ENCODE measurements at places on chromosomes 2 and 18. TPM values are rescaled to one million over a fixed set of nuclear protein-coding genes. Genes with fewer than 3 reads are reported as not detected.

DNA sequence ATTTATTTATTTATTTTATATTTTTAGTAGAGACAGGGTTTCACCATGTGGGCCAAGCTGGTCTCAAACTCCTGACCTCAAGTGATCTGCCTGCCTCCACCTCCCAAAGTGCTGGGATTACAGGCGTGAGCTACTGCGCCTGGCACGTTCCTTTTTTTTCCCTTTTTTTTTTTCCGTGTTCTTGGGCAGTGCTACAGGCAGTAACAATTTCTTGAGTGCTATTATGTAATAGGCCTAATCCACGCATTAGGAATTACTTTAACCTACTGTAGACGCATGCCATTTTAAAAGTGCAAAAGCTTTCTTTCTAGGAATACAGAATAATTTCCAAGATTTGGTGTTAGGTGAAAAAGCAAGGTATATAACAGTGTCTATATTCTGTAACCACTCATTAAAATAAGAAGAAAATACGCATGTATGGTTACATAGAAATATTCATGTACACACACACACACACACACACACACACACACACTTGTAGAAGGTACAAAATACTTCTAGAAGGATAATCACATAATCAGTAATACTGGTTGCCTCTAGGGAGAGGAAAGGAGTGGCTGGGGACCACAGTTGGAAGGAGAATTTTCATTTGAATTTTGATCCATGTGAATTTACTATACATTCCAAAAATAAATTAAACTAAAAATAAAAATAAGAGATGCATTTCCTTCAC is 92.3 kb downstream of the METTL8 start:
- DNase-seq: no peak

The AFF3 gene
- 5.6 TPM for total RNA-seq

- no peak for DNase-seq
These were observed 80.8 kb downstream of the COLEC12 start for GRCh38 chr18:419541-420175.

DNA sequence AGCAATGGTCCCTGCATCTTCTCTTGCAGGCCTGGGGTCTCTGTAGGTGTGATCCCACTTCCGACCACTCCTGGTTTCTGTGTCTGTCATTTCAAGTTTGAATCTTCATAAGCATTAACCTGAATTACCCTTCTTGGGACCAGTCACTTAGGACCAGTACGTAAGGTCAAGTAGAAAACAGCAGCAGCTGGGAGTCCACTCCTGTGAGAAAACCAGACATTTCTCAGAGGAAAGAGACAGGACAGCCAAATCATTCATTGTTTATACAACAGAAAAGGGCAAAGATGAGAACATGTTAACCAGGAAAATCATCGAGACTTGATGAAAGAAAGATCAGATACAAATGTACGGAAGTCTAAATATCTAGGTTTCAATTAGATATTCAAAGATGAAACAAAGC is 163.0 kb downstream of the MREG start:
- no peak for DNase-seq

DNA sequence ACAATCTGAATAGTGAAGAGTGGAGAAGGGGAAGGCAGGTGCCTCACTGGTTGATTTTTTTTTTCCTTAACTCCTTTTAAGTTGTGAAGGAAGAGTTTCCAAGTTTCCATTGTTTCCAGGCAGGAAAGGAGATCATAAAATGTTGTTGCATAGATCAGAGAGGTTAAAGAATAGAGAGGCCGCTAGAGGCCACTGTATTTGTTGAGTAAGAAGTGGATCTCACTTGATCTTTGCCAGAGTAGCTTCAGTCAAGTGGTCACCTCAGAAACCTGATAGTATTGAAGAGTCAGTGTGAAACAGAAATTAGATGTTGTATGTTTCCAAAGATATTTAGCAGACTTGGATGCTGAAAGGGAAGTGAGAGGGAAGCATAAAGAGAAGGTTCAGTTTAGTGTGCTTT is 17.6 kb downstream of the CTNNA2 start:
- no peak for DNase-seq

- DNase-seq: no peak
These were observed 6.8 kb downstream of the THUMPD2 start for GRCh38 chr2:39772086-39772811.

DNA sequence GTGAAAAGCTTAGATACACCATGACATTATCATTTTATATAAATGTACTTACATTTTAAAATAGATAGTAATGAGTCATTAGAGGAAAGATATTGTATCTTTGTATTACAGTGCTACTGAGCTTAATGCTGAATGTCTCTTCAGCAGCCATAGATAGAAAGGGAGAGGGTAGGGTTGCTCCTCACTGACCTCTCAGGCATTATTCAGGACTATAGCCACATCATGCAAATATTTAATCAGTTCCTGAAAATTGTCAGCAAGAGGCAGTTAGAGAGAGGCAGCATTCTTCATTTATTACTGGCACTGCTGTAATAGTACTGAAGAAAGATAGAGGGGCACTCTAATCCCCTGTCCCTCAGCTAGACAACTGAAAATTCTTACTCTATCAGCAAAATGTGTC is 242.0 kb upstream of the TANK start:
- DNase-seq: no peak

DNA sequence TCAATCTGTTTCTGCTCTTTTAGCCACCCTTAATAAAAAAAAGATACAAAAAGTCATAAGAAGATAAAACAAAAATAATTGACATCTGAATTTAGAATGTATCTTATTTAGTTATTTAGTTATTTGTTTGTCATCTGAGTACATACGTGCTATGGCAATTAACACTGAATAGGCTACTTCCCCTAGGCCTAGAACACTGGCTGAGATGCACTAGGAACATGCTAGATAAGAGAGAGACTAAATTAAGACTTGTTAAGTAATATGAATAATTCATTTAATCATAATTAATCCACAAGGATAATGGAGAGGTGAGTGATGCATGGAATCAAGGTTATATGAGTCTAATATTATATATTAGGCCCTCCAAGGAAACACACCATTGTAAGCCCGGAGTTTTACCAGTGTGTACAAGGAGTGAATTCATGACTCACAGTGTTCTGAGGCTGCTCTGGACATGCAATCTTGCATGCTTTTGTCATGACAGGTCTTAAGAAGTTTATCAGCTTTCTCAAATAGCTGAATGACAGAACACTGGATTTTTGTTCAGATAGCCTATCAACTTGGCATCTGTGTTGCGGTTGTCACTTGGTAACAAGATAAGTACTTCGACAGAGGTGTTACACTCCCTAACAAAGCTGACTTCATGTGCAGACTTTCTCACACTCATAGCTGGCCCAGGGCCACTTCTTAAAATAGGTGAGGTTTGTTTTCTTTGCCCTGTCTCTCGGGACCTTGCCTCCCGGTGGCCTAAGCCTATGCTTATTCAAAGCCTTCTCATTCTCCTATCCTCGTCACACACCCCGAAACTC is 5.0 kb upstream of the SERPINB2 start:
- DNase-seq: no peak

The SLC19A3 gene
- not detected for total RNA-seq
